Spinal cord (tissue), 10 donors: ENCODE measurements at places on chromosomes 2 and 18.

DNA sequence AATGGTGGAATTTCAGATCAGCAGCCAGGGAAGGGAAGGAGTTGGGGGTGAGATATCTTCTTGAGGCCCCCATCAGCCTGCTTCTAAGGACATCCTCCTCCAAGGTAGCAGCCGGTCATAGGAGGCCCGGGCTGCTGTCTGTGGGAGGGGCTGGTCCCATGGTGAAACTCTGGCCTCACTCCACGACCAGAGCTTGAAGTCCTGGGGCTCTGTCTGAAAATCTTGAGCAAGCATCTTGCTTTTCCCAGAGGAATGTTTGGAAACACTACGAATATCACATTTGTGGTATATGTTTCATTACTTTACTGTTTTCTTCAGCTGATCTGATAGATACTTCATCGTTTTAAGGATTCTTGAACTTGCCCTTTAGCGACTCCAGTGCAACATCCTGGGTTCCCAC, 103.7 kb downstream of the CTAGE1 start:
- DNase-seq: no peak

DNA sequence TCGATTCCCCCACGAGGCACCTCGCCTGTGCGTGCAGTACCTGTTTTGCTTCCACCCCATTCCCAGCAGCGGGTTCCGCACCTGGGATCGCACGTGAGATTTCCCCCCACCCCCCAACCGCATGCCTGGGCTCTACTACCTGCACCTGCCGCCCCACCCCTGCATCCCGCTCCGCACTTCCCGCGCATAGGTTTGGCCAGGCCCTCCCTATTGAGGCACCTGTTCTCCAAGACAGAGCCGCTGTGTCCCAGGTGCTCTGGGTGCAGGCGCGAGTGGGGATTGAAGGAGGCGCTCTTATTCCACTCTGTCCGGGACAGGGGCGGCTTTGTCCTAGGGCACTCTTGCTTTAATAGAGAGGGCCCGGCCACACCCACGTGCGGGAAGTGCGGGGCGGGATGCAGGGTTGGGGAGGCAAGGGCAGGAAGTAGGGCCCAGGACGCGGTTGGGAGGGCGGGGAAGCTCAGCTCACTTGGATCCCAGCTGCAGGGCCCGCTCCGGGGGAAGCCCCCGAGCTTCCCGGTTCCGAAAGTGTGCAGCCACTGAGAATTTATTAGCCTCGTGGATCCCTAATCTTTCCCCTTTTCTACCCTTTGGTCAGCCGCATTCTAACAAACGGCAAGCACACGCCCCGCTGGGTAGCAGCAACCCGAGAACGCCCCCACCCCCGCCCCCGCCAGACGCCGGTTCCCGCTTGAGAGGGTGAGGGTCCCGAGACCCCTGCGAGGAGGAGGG, 670 bp upstream of the MOCOS start:
- DNase-seq: peak; percentile 10

DNA sequence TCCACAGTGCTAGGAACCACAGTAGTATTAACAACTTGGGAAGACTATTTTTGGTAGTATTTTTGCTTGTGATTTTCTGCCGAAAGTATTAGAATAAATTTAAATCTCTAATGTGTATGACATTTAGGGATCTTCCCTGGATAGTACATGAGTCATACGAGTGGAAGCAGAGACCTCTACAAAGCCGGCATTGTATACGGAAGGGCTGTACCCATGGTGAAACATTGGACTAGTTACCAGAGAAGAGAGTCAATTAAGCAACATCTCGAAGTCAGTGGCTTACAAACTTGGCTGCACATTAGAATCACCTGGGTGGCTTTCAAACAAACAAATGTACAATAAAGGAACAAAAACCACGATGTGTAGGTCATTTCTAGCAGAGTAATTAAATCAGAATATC, 1131.7 kb upstream of the LRRTM1 start:
- peak; percentile 1 for DNase-seq

DNA sequence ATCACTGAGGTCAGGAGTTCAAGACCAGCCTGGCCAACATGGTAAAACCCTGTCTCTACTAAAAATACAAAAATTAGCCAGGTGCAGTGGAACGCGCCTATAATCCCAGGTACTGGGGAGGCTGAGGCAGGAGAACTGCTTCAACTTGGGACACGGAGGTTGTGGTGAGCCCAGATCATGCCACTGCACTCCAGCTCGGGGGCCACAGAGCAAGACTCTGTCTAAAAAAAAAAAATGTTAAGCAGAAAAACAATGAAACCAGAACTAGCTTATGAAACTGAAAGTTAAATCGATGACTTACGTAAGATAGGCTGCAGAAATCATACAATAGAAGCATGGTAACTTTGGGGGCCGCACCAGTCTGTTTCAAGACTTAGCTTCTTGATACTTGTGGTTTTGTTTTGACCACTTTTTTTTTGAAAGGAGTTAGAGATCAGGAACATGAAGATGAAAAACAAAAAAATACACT, 6.2 kb upstream of the GPR155 start:
- no peak for DNase-seq

DNA sequence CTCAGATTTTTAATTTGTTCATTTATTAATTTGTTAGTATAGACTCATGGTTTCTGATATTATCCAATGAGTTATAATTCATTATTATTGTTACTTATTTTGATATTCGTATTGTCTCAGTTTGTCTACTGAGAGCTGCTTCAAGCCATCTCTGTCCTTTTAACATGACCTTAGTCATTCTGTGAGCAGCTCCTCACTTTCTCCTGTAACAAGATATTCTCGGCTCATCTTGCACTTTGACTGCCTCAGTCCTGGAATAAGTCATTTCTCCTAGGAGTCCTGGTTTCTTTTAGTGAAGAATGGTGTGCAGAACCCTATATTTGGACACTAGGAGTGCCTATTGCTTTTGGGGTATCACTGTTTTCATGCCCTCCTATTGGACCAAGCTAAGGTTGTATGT, 13.2 kb downstream of the ASB1 start:
- DNase-seq: no peak

- DNase-seq: no peak
Observed at GRCh38 chr2:178152033-178152432, 39.8 kb downstream of the RBM45 start.

GRCh38 chr2:97951155-97951680, 44.5 kb downstream of the TMEM131 start:
- DNase-seq: no peak

DNA sequence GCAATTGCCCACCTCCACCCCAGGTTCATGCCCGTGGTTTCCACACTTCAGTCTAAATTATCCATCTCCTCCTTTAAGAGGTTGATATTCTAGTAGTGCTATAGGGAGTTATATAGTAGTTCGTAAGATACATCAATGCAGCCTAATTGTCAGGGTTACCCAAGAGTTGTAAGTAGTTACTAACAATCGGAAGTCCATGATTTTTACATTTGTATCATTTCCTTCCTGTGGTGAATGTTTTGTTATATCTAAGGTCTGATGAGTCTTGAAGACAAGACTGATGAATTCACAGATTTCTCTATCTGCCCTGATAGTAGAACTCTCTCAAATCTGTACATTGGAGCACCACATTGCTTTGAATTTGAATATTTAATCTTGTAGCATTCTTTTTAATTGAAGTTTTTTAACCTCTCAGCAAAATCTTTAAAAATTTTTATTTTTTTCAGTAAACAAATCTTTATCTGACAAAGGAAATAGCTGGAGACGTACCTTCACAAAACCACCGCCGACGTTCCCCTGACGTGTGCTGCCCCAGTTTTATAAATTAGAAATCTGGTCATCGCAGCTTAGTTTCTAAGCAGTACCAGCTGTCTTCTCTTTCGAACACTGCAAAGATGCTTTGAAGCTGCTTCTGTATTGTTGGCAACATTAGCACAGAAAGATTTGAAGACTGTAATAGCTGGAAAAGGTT, 264.5 kb downstream of the SOCS6 start:
- DNase-seq: no peak

DNA sequence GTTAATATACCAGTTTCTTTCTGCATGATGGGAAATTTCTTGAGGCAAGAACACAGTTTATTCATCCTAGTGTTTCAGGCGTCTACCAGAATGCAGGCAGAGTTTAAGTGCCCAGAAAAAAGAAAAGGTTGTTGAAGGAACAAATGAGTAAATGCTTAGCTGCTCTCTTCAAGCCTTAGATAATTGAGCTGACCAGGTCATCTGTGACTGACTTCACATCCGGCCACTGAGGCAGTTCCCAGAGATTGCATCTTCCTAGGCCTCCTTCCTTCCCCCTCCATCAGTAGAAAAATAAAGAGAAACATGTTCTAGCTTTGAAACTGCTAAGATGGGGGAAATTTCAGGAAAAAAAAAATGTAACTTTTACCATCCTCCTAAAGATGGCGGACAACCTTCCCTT, 9.4 kb upstream of the TMEM163 start:
- no peak for DNase-seq

GRCh38 chr2:181916726-181917718, 25.5 kb downstream of the ITPRID2 start:
- no peak for DNase-seq

DNA sequence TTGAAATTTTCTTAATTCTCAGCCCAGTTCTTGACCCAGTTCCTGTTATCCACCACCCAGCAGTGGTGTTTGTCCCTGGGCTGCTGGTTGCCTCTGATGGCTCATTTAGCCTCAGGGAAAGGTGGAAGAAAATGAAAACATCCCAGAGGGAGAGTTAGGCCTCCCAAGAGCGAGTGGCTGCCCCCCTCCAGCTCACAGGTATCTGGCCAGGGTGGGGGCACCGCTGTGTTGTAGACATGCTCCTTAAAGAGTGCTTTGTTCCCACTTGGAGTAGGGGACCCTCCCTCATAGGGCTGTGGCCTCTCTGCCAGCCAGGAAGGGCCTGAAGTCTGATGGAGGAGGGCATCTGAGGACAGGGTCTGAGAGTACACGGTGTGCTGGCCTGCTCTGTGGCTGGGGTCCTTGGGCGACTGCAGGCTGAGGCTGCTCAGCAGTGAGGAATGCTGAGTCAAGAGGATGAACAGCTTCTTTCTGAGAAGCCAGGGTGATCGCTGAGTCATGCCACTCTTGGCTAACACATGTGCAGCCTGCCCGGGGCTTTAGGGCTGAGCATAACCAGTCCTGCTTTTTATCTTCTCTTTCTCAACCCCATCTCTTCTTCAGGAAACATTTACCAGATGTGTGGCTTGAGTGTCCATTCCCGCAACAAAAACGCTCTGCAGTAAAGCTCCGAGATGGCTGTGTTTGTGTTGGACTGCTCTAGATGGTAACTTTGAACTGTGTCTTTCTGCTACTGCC, 72.3 kb downstream of the IL1R2 start:
- no peak for DNase-seq

GRCh38 chr2:120576509-120577474, 158.9 kb upstream of the GLI2 start:
- DNase-seq: peak; percentile 87

GRCh38 chr2:222862106-222862908, 1.5 kb downstream of the ACSL3 start:
- peak; percentile 36 for DNase-seq

DNA sequence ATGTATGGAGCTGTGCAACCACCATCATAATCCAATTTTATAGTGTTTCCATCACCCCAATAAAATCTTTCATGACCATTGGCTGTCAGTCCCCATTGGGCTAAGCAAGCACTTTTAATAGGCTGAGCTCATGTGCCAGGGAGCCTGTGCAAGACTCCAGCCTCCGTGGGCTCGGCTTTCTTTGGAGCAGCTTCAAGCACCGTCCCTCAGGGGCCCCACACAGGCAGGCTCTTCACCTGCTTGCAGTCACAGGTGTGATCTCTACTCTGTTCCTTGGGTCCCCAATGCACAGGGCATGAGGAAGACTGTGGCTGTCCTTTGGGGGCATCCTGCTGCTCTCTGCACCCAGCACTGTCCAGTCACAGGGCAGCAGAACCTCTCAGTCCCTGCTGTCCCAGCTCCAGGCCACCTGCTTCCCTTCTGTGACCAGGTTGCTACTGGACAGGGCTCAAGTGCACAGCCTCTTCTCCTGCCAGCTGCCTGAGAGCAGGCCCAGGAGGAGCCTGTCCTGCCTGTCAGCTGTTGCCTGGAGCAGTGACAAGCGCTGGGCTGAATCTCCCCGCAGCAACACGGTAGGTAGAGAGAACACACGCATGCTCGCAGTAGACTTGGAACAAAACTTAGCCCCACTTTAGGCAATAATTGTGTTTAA, 40.7 kb upstream of the TMEM131 start:
- DNase-seq: no peak
